Nucleus accumbens (tissue), 56 donors: ENCODE measurements at places on chromosomes 7 and 10.
A peak's percentile ranks its signal among the peaks of the same experiment; 100 is the strongest.

DNA sequence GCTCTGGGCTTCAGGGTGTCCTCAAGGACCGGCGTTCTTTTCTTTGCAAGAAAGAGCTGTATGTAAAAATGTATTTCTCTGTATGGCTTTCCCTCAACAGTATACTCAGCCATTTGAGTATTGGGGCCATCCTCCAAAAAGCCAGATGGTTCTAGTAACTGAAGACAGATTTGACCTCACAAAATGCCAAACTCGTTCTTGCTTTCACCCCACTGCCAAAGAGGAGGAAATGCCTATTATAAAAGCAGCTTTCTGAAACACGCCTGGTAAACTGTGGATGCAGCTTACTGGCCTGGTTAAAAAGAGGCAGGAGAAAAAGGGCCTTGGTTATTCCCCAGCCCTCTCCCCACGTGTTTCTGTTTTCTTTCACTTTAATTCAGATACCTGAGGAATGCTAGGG, 7.7 kb upstream of the HTR5A start:
- DNase-seq, result no peak

GRCh38 chr10:87974769-87975168, 111.3 kb downstream of the PTEN start:
- no peak for DNase-seq

DNA sequence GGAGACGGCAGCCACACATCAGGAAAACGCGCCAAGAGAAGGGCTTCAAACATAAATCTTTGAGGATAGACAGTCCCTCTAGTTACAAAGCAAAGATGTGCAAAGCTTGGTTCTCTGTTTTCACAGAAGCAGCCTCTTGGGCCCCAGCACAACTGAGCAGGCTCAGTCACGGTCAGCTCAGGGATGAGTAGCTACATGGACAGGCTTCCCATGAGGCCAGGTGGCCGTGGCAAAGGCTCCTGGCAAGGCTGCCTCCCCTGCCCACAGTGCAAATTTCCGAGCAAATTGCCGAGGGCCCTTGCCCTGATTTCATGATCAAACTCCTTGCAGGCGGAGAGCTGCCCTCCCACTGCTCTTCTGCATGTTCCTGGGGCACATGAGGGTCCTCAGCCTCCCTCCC, 37.8 kb upstream of the EN2 start:
- DNase-seq, result no peak

- no peak for DNase-seq
Observed at GRCh38 chr10:121242741-121243608, 355.3 kb downstream of the FGFR2 start.

GRCh38 chr10:103759100-103759781, 96.1 kb downstream of the SH3PXD2A start:
- DNase-seq, result peak; percentile 45

- DNase-seq, result no peak
Observed at GRCh38 chr10:1978584-1978983, 241.3 kb upstream of the ADARB2 start.
